ENCODE measurements at places on chromosomes 1 and 21. TPM values are rescaled to one million over a fixed set of nuclear protein-coding genes. Genes with fewer than 3 reads are reported as not detected.

The GSTM1 gene
- total RNA-seq, result not detected

DNA sequence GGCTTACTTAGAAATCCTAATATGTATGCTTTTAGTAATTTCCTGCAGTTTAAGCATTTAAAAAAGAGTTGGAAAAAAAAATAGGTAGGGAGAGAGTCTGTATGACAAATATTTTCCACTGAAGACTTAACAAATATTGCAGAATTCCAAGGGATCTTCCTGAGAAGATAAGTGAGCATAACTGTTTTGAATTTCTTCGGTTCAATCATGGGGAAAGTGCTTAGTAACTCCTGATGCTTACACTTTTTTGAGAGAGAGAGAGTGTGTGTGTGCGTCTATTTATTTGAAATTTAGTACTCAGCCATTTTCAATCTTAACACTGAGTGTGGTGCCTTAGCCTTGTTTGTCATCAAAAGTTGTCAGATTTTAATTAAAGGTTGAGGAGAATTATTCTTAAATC lies 18.5 kb downstream of the SON start:
- no peak for DNase-seq

The PODN gene
- total RNA-seq, result 20.9 TPM

DNA sequence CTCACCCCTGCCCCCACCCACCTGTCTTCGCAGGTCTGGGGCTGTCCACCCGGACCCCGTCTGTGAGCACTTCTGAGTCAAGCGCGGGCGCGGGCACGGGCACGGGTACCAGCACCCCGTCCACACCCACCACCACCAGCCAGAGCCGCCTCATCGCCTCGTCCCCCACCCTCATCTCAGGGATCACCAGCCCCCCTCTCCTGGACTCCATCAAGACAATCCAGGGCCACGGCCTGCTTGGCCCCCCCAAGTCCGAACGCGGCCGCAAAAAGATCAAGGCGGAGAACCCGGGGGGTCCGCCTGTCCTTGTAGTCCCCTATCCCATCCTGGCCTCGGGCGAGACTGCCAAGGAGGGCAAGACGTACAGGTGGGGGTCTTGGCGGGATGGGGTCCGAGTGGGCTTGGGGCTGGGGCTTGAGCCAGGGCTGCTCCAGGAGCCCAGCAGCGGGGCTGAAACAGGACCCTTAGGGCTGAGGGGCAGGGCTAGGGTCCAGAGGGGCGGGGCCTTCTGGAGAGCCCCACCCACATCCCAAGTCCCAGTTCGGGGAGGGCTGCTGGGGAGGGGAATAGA lies 23.9 kb downstream of the ZNF362 start:
- DNase-seq, result no peak

DNA sequence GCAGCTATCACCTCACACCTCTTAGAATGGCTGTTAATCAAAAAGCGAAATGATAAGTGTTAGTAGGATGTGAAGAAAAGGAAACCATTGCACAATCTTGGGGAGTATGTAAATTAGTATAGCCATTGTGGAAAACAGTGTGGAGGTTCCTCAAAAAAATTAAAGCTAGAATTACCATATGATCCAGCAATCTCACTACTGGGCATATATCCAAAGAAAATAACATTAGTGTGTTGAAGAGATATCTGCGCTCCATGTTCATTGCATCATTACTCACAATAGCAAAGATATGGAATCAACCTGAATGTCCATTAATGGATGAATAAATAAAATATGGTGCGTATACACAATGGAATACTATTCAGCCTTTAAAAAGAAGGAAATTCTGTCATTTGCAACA lies 68.9 kb downstream of the SNRPE start:
- DNase-seq, result no peak

The CLCA4 gene
- not detected for total RNA-seq

- DNase-seq, result no peak
These were observed 178.9 kb upstream of the GREM2 start for GRCh38 chr1:240790856-240791255.

The SLC44A5 gene
- total RNA-seq, result 5.4 TPM

The SH2D2A gene
- total RNA-seq, result not detected

All from uterus (tissue), 4 donors.